NCI-H2081 (cell line): ENCODE measurements at places on chromosomes 7 and 10.
A peak's percentile ranks its signal among the peaks of the same experiment; 100 is the strongest.

DNA sequence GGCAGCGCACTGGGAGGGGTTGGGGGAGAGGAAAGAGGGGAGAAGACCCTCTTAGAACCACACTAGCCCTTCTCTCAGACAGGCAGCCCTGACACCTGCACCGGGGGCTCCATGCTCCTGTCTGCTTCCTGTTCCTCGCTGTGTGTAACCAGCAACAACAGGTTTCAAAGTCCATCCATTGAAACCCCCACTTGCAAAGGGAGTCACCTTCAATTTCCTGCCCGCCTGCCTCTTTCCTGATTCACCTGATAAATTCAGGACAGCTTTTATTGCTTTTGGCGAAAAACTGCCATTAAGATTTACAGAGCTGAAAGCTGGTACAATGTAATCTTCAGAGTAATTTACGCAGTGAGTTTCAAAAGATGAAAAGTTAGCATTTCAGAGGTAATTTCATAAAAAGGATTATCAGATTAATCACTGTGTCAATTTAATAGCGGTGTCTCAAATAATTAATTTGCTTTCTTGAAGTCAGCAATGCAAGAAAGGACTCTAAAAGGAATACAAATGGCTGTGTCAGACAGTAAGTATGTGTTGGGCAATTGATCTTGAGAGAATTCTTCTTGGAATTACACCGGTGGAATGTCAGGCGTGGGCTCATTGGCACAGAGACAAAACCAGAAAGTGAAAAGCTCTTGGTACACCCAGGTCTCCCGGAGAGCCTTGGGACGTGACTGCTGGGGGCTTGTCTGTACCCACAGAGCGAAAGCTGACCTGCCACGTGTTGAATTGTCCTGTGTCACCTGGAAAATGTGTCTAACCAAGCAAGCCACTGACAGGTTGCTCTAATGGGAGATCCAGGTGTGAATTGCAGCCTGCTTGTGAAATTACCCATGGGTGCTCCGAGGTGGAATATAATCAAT is 60.7 kb downstream of the TMEM209 start:
- DNase-seq = peak; percentile 58

DNA sequence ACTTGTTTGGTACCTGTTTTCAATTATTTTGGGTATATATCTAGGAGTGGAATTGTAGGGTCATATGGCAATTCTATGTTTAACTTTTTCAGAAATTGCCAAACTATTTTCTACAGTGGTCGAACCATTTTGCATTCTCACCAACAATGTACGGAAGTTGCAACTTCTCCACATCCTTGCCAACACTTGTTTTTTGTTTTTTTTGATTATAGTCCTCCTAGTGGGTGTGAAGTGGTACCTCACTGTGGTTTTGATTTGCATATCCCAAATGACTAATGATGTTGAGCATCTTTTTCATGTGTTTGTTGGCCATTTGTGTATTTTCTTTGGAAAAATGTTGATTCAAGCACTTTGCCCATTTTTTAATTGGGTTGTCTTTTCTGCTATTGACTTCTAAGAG is 122.1 kb downstream of the RPS24 start:
- no peak for DNase-seq

DNA sequence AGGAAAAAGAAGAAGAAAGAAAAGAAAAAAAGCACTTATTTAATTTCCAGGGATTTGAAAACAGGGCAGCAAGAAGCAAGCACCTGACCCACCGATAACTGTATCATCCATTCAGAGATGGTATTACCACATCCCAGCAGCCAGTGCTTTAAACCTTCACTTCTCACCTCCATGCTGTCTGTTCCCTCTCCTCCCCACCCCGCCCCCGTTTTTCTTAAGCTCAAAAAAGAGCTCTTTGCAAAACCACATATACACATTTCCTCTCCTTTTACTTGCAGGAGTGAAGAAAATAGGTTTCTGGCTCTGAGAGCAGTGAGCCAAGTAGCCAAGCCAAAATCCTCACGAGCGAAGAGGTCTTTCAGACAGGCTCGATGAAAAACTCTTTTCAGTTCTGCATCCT is 2.2 kb downstream of the STOX1 start:
- DNase-seq = no peak

DNA sequence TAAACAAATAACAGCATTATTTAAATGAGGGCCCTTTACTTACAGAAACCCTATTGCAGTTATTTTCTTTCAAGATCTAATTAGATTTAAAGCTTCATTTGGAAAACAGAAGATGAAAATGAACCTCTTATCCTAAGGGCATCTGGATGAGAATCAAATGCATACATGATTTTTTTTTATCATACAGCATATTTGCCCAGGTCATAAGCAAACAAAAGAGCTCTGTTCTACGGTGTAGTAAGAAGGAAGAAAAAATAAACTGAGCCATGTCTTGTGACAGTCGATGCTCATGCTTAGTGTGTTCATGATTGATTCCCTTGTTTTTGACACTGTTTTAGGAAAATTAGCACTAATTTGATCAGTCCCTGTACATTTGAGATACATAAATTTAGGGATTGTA is 202.6 kb upstream of the RNF32 start:
- no peak for DNase-seq

DNA sequence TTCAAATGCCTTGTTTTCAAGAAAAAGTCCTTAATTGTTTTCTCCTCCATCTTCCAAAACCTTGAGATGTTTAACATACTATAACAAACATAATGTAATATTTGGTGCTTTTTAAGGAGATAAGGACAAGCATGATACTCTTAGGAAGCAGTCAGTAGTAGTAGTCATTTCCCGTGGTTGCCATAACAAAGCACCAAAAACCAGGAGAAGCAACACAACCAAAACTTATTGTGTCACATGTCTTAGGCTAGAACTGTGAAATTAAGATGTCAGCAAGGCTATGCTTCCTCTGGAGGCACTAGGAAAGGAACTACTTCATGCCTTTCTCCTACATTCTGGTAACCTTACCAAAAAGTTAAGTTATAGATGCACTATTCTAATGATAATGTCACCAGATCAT is 106.8 kb downstream of the MBL2 start:
- no peak for DNase-seq

GRCh38 chr10:51000164-51000563 is 74.1 kb upstream of the PRKG1 start:
- DNase-seq = no peak

DNA sequence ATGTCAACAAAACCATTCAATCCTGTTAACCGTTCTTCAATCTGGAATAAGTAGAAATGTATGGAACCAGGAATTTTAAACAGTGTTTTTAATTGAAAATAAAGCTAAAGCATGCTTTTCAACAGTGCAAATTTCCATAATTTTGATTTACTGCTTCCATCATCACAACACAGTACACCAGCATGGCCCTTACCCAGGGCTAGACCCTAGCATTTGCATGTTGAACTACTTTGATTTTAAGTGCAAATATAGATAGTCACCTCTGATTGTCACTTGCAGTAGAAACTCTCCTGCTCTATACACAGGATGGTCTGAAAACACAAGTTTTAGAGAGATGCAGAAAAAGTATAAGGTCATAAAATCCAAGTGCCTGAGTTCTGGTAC is 12.1 kb downstream of the SKIDA1 start:
- no peak for DNase-seq

- no peak for DNase-seq
These were observed 260.8 kb upstream of the MKI67 start for GRCh38 chr10:128386816-128387604.

GRCh38 chr10:120539076-120539475 is 82.0 kb downstream of the PLPP4 start:
- no peak for DNase-seq

- DNase-seq = no peak
These were observed 50.7 kb upstream of the PLPP4 start for GRCh38 chr10:120406376-120406775.

DNA sequence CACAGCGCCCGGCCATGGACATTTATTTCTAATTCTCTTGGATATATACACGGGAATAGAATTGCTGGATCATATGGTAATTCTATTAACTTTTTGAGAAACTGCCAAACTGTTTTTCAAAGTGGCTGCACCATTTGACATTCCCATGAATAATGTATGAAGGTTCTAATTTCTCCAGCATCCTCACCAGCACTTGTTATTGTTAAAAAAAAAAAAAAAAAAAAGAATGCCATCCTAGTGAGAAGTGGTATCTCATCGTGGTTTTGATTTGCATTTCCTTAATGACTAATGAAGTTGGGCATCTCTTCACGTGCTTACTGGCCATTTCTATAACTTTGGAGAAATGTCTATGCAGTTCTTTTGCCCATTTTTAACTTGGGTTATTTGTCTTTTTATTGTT is 13.5 kb downstream of the CNNM2 start:
- no peak for DNase-seq

DNA sequence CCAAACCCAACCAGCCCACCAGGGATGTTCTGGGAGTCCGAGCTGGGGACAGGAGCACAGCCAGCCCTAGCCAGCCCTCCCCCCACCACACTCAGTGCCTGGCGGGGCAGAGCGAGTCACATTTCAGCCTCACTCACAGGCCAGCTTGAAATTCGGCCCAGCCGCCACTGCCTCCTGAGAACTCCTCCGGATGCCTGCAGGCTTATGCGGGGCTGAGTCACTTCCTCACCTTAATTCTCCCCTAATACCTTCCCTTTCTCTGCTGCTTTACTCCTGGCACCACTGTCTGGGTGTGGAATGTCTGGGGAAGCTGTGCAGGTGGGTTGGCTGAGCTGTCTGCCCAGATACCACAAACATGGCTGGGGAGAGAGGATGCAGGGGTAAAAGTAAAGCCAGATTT is 22.6 kb upstream of the DLG5 start:
- no peak for DNase-seq

GRCh38 chr7:15085366-15085765 is 182.8 kb upstream of the DGKB start:
- DNase-seq = no peak

DNA sequence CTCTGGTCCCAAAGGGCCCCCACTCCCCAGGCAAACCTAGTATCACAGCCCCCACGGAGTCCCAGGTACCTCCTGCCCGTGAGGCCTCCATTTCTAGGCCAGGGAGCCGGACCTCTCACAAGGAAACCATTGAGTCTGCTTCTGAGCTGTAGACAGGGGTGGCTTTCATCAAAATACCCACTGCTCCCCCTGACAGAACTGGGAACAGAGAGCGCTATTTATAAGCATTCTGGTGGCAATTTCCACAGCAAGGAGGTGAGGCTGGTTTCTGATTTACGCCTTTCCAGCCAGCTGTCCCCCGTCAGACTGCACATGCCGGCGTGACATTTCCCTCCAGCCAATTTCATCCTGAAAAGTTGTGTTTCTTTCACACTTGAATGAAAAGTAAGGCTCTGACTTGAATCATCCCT is 407.5 kb upstream of the PRKCQ start:
- DNase-seq = no peak

DNA sequence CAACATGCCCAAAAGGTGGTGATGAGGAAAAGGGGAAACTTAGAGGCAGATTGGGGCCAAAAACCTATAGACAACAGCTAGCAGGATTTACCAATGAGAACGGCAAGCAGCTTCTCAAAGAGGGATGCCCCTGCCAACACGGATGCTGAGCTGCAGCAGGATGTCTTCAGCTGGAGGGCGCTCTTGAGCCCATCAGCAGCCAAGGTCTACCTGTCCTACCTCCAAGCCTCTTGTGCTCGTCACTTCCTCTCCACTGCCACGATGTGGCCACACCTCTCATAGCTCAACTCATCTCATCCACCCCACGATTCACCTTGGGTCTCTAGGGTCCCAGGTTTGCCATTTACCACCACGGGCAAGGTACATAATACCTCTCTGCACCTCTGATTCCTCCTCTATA is 36.5 kb downstream of the DLG5 start:
- no peak for DNase-seq

GRCh38 chr7:155947051-155947450 is 134.8 kb upstream of the SHH start:
- DNase-seq = no peak

GRCh38 chr7:6643915-6644625 is 7.0 kb downstream of the ZNF316 start:
- DNase-seq = no peak

DNA sequence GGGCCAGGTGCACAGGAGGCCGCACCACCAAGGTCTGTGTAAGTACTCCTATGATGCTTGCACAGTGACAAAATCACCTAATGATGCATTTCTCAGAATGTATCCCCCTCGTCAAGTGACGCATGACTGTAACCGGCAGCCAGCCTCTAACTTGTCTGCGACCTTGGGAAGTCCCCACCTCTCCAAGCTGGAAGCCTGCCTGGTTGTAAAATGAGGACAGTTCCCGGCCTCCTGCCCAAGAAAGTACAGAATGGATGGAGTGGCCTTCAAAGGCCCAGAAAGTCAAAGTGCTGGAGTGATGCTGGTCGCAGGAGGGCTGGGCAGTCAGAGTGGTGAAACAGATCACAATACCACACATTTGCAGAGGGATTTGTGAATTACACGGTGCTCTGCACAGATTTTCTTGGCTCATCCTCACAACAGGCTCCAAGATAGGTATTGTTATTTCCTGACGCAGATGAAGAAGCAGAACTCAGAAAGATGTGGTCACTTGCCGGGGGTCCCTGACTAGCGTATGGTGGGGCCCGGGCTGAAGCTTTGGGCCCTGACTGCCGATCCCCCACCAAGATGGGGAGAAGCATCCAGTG is 22.8 kb downstream of the SPOCK2 start:
- no peak for DNase-seq

- no peak for DNase-seq
These were observed 119.7 kb upstream of the FAM133B start for GRCh38 chr7:92709912-92710311.

- no peak for DNase-seq
These were observed 40.4 kb downstream of the CAMK2B start for GRCh38 chr7:44284881-44285541.

DNA sequence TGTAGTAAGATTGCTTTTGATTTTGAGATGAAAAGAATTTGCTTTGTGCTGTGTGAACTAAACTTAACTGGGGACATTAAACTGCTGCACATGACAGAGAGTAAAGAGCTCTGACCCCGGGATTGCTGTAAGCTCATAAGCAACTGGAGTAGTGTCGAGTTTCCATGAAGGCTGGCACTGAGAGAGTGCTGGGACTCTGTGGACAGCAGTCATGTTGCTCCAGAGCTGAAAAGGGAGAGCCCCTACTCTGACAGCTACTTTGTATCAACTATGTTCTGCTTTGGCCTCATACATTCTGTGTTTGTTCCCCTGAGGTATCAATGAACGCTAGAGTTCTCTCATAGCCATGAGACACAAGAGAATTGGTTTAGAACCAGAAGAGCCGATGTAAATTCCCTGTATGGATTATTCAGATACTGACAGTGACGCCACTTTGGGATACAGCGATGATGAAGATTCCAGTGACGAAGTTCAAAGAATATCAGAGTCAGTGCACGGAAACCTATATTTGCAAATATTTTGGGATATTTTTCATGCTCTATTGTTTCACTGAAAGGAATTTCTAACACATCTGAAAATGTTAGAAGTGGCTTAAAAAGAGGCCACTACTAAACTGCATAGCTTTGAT is 185.9 kb upstream of the DKK1 start:
- DNase-seq = no peak

DNA sequence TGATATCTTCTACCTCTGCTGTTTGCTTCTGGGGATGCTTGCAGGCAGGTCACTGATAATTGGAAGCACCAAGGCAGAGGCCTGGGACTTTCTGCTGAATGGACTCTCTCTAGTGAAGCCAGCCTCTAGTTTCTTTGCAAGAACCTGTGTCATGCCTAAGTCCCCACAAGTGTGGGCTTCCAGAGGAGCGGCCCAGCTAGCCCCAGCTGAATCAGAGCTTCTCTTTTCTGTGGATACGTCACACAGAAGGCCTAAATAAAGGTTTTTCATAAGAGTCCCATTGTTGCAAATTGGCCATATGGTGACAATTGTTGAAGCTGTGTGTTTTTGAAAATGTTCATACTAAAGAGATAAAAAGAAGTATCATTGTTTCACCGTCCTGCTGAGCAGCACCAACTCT is 6.8 kb upstream of the OPALIN start:
- no peak for DNase-seq
